ENCODE measurements at places on chromosomes 2 and 18. TPM values are rescaled to one million over a fixed set of nuclear protein-coding genes. Genes with fewer than 3 reads are reported as not detected.

DNA sequence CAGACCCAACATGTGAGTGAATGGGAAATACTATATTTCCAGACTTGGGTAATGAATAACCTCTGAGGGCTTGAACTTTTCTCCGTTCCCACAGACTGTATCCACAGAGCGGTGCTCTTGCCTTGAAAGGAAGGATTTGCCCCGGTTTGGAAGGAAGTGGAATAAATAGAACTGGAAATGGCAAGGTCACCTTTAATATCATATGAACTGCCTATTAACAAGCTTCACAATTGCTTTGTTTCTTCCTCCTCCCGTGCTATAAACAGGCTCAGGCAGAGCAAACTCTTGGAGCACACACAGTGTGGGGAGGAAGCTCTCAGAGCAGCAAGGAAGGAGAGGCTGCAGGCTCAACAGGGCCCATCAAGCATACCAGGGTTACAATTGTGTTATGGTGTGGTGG lies 28.5 kb upstream of the DARS1 start:
- no peak for DNase-seq

The GPR39 gene
- polyA plus RNA-seq = not detected

DNA sequence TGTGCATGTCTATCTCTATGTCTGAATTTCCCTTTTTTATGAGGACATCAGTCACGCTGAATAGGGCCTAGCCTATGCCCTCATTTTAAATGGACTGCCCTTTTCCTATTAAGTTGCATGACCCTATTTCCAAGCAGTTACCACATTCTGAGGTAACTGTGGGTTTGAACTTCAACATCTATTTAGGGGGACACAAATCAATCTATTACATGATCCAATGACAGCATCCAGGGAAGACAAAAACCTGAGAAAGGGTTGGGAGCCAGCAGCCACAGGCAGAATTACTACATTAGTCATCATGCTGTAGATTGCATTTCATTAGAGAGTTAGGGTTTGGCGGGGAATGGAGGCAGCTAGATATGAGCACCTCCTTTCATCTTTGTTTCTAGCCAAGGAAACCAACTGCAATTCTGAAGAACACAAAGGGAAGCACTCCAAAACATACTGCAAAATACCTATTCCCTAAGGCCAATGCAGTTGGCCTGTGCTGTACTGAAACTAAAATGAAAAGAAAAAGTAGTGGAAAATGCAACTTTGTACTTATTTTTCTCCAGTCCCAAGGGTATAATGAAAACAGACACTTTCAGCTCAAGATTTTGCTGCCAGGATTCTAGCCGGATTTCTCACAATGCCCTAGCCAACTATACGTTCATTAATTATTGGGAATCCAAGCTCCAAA lies 40.4 kb upstream of the C1D start:
- no peak for DNase-seq

DNA sequence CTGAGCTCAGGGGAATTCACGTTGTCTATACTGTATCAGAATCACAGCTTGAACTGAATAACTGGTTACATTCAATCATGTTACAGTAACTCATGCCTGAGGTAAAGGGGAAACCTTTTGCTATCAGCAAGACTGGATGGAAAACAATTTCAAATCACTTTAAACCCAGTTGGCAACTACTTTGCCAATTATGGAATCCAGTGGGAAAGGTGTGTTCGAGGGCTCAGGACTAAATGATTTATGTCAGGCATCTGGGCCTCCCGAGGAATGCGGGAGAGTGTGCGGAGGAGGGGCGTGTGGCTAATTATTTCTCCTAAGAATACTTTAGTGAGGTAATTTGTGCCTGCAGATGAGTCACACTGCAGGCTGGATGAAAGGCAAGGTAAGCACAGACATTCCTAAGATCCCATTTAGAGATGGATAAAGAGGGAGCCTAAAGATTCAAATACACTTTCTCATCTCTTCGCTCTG lies 100.1 kb downstream of the HRH4 start:
- no peak for DNase-seq

The PAX3 gene
- not detected for polyA plus RNA-seq

GRCh38 chr2:45750001-45750400 lies 98.5 kb downstream of the PRKCE start:
- DNase-seq = no peak

GRCh38 chr2:222882484-222882928 lies 21.7 kb downstream of the ACSL3 start:
- no peak for DNase-seq

DNA sequence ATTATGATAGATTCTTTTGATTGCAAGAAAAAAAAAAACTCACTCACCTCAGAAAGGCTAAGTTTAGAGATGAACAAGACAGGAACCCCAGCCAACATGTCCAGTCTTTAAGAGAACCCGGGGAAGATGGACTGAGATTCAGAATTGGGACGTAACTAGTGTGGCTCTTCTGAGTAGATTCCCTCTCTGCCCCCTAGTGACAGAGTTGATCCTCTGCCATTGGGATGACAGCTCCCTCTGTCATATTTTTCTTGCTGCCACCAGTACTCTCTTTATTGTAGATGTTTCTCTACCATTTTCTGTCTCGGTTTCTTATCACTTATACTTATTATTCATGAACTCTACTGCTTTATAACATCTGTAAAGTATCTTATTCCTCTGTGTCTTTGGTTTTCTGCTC lies 77.7 kb downstream of the GULP1 start:
- DNase-seq = peak; percentile 45

DNA sequence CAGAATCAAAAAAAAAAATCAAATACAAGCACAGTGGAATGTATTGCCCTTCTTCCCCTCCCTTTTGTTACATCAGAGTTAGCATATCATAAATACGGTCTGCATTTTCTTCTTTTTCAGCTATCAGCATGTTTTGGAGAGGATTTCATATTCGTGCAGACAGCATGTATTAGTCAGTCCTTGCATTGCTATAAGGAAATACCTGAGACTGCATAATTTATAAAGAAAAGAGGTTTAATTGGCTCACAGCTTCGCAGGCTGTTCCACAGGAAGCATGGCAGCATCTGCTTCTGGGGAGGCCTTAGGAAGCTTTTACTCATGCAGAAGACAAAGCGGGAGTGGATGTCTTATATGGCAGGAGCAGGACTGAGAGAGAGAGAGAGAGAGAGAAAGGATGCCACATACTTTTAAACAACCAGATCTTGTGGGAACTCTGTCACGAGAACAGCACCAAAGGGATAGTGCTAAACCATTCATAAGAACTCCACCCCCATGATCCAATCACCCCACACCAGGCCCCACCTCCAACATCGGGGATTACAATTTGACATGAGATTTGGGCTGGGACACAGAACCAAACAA lies 8.9 kb downstream of the IL1B start:
- DNase-seq = no peak

DNA sequence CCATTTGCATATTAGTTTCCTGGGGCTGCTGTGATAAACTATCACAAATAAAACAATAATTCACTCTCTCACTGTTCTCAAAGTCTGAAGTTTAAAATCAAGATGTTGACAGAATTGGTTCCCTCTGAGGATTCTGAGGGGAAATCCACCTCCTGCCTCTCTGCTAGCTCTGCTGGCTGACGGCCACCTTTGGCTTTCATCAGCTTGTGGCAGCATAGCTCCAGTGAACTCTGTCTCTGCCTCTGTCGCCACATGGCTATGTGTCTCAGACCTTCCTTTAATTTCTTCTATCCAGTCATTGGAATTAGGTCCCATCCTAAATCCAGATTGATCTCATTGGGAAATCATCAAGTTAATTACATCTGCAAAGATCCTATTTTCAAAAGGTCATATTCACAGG lies 38.9 kb upstream of the TRIM43 start:
- peak; percentile 27 for DNase-seq

The HNMT gene
- polyA plus RNA-seq = 7.3 TPM

- DNase-seq = no peak
These were observed 852.5 kb upstream of the LRATD1 start for GRCh38 chr2:13779996-13780395.

- DNase-seq = no peak
These were observed 238.8 kb downstream of the TPGS2 start for GRCh38 chr18:36589857-36590543.

The ACTR3 gene
- 213 TPM for polyA plus RNA-seq

The NOSTRIN gene
- polyA plus RNA-seq = 59.4 TPM

DNA sequence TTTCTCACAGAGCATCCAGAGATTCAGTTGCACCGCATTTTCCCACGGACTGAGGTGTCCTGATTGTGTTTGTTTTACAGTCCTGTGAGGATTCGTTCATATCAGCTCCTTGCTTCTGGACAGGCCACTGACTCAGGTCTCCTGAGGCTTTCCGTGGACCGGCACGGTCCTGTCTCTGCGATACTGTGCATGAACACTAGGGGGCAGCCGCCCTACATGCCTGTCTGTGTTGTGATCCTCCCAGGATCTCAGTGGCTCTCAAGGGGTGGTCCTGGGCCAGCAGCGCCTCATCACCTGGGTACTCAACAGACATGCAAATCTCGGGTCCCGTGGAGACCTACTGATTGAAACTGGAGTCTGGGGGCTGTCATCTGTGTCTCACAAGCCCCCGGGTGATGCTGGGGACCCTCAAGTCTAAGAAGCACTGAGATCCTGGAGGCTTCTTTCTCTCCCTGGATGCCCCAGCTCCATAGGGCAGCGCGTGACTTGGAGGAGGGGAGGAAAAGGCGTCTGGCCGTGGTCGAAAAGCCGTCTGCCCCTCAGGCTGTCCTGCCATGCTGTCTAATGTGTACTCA lies 28.9 kb downstream of the IL1R2 start:
- DNase-seq = peak; percentile 83

DNA sequence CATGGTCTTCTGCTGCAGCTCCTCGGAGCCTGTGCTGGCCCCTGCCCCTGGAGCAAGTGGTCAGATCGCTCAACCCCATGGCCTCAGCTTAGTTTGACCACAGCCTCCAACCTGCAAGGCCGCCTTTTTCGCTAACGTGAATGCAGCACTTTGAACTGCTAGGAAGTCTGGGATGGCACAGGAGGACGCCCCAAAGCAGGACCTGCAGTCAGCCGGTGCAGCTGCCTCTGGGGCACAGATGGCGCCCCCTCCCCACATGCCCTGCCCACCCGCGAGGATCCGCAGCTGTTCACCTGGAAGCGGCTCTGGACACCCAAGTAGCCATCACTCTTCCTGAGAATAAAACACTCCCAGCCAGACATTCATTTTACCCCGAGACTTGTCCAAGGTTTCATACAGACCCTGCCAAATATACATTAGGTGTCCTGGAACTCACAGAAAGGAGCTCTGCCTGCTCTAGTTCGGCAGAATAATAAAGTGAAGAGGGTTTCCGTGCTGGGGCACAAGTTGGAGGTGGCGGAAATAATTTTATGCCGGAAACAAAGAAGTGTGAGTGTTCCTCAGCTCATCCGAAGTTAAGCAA lies 510.1 kb downstream of the EIPR1 start:
- DNase-seq = no peak

DNA sequence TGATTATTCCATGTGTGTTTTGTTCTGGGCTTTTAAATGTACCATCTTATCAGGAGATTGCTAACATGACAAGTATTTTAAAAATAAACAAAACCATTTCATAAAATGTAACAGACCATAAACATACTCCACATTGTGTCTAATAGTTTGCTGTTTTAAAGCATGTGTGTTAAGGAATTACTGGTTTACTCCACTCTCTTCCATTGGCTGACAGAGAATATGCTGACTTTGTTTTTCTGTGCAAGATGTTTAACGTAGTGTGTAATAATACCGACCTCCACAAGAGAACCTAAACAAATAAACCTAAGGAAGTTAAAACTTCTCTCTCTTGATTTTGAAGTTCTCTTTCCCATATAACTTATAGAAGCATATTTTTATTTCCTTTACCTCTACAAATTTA lies 17.0 kb upstream of the TMEM18 start:
- no peak for DNase-seq

DNA sequence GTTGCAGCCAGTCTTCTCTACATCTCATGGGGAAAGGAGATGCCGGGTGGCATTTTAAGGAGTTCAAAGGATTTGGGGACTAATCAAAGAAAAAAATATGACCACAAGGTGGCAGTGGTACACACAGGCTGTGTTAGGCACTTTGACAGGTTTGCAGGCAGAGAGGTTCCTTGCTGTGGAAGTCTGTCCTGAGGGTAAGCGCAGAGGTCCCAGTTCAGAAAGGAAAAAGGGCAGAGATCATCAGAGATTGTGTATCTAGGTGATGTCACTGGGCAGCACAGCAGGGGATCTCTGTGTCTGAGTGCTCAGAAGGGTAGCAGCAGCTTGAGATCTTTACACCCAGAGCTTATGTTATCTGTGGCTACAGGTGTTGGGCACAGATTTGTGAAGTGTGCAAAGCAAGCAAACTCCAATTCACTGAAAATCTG lies 231.4 kb downstream of the LRRTM1 start:
- DNase-seq = peak; percentile 83

DNA sequence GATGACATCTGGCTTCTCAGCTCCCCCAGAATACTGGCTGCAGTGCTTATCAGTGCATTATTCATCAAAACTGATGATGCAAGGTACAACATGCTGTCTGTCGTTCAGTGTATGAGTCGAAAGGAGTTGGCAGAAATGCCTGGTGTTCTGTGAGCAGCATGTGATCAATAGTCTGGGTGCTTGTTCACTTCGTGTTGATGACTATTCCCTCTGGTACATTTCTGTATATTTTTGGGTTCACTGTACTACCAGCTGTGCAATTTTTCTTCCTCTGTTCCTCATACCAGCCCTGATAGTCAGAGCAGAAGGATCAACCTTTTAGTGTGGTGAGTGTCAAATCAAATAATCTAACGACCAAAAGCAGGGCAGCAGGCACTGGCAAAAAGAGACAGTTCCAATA lies 59.0 kb upstream of the KLHL14 start:
- no peak for DNase-seq

The CCDC74B gene
- polyA plus RNA-seq = 1.6 TPM

The NFATC1 gene
- 6.3 TPM for polyA plus RNA-seq

DNA sequence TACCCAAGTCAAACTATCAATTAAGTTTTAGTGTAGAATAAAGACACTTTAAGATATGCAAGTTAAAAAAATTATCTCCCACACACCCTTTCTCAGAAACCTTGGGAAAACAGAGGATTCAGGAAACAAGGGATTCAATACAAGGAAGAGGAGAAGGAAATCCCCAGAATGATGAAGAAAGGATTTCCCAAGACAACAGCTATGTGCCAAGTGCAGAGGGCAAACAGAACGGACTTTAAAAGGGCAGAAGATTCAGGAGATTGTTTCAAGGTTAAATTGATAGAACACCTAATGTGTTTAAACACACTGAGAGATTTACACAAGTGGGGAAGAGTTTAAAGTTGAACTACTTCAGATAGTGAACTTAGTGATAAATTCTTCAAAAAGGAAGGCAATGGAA lies 71.5 kb upstream of the EPAS1 start:
- no peak for DNase-seq

The M1AP gene
- 0.30 TPM for polyA plus RNA-seq

DNA sequence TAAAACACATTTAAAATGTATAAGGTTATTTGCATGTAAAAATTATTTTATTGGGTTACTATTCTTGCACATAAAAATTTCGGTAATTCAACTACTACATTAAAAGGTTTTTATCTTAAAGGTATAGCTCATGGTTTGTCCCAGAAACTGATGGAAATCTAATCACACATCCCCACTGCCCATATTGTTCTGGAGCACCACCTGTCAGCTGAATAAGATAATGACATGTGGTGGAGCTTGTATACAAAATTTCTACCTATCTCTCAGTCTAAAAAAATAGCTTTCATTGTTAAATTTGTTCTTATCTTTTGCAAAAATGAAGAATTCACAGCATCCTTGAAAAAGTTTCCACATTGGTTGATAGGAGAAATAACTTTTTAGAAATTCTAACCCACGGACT lies 18.3 kb downstream of the ERBB4 start:
- no peak for DNase-seq

The ALLC gene
- not detected for polyA plus RNA-seq

- no peak for DNase-seq
These were observed 3.5 kb upstream of the CYS1 start for GRCh38 chr2:10083692-10084211.

- DNase-seq = no peak
These were observed 305.7 kb upstream of the PKDCC start for GRCh38 chr2:41741951-41742595.

All from K562 (cell line).